CD4-positive, alpha-beta T cell (primary cell): ENCODE measurements at places on chromosomes 16 and 17. TPM values are rescaled to one million over a fixed set of nuclear protein-coding genes. Genes with fewer than 3 reads are reported as not detected.
A peak's percentile ranks its signal among the peaks of the same experiment; 100 is the strongest.

The ITGAL gene
- total RNA-seq = 186 TPM

The DNAAF8 gene
- not detected for total RNA-seq

The OR2C1 gene
- total RNA-seq = not detected

The CACNG5 gene
- not detected for total RNA-seq

The CBLN1 gene
- total RNA-seq = not detected

The FTSJ3 gene
- total RNA-seq = 47.6 TPM

The ADAP2 gene
- total RNA-seq = 1.1 TPM

GRCh38 chr17:34865716-34866115, 95.5 kb downstream of the CCT6B start:
- no peak overlapping the region for H3K4me3 ChIP-seq
- H3K4me1 ChIP-seq = no peaks in the 10 kb centered on the region
- H3K27me3 ChIP-seq = peaks cover 3% of the 10 kb centered on the region
- no peaks in the 10 kb centered on the region for H3K36me3 ChIP-seq

GRCh38 chr16:21713549-21714368, 50.0 kb downstream of the OTOA start:
- H3K4me3 ChIP-seq = no peak overlapping the region
- no peak overlapping the region for H3K27ac ChIP-seq
- H3K4me1 ChIP-seq = no peaks in the 10 kb centered on the region
- no peaks in the 10 kb centered on the region for H3K36me3 ChIP-seq

- H3K36me3 ChIP-seq = no peaks in the 10 kb centered on the region
- no peak for DNase-seq
- no peaks in the 10 kb centered on the region for H3K27me3 ChIP-seq
- H3K27ac ChIP-seq = no peak overlapping the region
- no peaks in the 10 kb centered on the region for H3K4me1 ChIP-seq
These were observed 391.3 kb upstream of the CDH5 start for GRCh38 chr16:65975049-65975708.

DNA sequence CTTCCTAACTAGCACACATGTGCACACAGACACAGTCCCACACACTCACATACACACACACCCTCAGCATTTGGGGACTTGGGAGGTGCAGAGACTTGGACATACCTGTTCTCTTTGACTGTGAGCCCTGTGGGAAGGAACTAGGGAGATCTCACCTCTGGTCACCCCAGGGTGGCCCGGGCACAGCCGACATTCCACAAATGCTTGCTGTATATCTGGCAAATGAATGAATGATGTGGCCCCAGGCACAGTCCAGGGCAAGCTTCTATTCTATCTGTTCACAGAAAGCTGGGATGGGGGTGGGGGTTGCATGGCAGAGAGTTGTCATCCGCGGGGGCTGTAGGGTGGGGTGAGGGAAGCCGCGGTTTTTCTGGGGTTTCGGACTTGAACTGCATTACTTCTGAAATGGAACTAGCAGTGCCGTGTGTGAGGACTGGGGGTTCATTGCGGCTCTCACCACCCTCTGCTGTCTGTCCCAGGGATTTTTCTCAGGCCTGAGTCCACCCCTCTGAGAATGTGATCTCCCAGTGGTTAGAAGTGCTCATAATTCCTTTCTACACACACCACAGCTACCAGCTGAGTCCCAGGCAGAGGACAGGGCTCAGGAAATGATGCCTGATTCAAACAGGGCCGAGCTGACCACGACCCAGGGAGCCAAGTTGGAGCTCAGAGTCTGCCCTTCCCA, 3.3 kb upstream of the RIPOR1 start:
- no peaks in the 10 kb centered on the region for H3K36me3 ChIP-seq
- DNase-seq = no peak
- no peak overlapping the region for H3K4me3 ChIP-seq
- H3K27ac ChIP-seq = no peak overlapping the region
- peaks cover 13% of the 10 kb centered on the region for H3K27me3 ChIP-seq
- peaks cover 32% of the 10 kb centered on the region for H3K4me1 ChIP-seq

DNA sequence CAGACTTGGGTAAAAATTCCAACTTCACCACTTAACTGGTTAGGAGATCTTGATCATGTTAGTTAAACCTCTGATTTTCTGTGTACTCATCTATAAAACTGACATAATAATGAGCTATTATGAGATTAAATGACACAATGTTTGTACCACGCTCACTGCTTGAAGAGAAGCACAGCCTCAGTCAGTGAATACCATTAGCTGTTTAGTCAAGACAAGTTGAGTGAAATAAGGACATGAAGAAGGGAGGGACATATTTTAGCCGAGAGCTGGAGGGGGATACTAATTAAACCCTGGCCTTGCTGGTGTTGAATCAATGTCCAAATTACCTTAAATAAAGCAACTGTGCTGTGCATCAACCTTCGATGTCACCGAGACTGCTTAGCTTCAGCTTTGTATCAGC, 105.1 kb upstream of the TOX3 start:
- no peaks in the 10 kb centered on the region for H3K27me3 ChIP-seq
- H3K36me3 ChIP-seq = no peaks in the 10 kb centered on the region
- no peak for DNase-seq
- H3K27ac ChIP-seq = no peak overlapping the region
- no peaks in the 10 kb centered on the region for H3K4me1 ChIP-seq
- no peak overlapping the region for H3K4me3 ChIP-seq

DNA sequence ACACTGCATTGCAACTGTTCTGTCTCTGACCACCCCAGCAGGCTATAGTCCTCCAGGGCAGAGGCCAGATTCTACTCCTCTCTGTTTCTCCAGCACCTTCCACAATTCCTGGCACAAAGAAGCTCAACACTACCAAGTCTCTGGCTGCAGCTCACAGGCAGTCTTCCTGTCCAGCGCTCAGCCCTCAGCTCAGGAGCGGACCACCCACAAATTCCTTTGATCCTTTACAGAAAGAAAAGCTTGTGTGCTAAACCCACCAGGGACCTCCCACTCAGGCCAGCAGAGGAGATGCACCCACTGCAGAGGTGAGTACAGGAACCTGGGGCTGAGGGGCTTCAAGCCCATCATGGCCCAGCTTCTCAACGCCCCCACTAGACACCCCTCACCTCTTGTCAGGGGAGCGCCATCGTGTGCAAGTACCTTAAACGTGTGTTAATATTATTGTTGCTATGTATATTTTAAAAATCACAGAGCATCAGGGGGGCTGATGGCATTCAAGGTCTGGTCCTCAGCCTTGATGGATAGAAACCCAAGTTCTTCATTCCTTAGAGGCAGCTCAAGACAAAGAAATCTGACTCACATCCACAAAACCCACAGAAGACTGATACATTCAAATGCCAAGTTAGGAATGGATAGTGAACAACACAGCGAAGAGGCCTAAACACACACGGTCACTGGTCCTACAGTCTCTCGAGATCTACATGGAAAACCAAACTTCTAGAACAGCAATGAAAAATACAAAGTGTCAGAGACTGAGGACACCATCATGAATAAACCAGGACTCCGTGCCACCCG, 8.4 kb downstream of the HSDL1 start:
- H3K4me1 ChIP-seq = peaks cover 4% of the 10 kb centered on the region
- H3K27me3 ChIP-seq = no peaks in the 10 kb centered on the region
- H3K27ac ChIP-seq = no peak overlapping the region

DNA sequence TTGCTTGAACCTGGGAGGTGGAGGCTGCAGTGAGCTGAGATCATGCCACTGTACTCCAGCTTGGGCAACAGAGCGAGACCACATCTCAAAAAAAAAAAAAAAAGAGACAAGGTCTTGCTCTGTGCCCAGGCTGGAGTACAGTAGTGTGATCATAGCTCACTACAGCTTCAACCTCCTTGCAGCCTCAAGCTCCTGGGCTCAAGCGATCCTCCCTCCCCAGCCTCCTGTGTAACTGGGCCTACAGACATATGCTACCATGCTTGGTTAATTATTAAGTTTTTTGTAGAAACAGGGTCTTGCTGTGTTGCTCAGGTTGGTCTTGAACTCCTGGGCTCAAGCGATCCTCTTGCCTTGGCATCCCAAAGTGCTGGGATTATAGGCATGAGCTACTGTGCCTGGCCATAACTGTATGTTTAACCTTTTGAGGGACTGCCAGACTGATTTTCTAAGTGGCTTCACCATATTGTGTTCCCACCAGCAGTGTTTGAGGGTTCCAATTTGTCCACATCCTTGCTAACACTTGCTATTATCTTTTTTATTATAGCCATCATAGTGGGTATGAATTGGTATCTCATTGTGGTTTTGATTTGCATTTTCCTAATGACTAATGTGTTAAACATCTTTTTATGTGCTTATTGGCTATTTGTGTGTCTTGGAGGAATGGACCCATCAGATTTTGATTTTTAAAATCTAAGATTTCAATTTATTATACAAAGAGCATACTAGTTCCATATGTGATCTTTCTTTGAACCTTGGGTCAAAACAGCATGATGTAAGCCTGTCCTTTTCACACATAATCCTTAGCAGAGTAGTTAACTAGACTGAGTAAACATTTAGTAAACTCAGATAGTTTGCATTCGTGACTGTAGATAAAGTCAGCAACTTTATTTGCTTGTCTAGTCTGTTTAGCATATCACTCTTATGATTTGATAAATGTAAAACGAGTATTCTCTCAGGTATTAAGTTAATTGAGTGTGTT, 38.1 kb upstream of the KPNB1 start:
- no peak for DNase-seq
- H3K36me3 ChIP-seq = peaks cover 45% of the 10 kb centered on the region
- H3K27me3 ChIP-seq = no peaks in the 10 kb centered on the region
- no peak overlapping the region for H3K4me3 ChIP-seq
- H3K27ac ChIP-seq = no peak overlapping the region

GRCh38 chr16:15572329-15573001, 70.5 kb downstream of the MARF1 start:
- no peak overlapping the region for H3K4me3 ChIP-seq
- no peak for DNase-seq
- no peaks in the 10 kb centered on the region for H3K36me3 ChIP-seq
- no peaks in the 10 kb centered on the region for H3K27me3 ChIP-seq
- no peak overlapping the region for H3K27ac ChIP-seq

DNA sequence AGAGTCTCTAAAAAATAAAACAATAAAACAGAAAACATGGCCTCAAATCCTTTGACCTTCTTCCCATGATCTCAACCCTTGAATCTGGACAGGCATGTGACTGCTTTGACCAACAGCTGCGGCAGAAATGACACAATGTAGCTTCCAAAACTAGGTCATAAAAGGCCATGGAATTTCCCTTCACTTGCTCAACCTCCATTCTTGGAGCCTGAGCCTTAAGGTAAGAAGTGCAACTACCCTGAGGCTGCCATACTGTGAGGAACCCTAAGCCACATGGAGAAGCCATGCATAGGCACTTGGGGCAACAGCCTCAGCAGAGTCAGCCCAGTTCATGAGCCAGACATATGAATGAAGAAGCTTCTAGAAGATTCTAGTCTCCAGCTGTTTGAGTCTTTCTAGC, 75.7 kb upstream of the BRD7 start:
- no peaks in the 10 kb centered on the region for H3K36me3 ChIP-seq
- no peaks in the 10 kb centered on the region for H3K4me1 ChIP-seq
- no peak for DNase-seq

GRCh38 chr16:30567160-30567990, 4.1 kb downstream of the ZNF688 start:
- H3K36me3 ChIP-seq = peaks cover 8% of the 10 kb centered on the region
- H3K4me3 ChIP-seq = no peak overlapping the region
- DNase-seq = peak; percentile 30
- H3K4me1 ChIP-seq = peaks cover 55% of the 10 kb centered on the region

- DNase-seq = no peak
- no peaks in the 10 kb centered on the region for H3K27me3 ChIP-seq
- H3K4me1 ChIP-seq = peaks cover 18% of the 10 kb centered on the region
- H3K36me3 ChIP-seq = no peaks in the 10 kb centered on the region
- no peak overlapping the region for H3K4me3 ChIP-seq
These were observed 2.9 kb upstream of the TMEM231 start for GRCh38 chr16:75558846-75559401.

DNA sequence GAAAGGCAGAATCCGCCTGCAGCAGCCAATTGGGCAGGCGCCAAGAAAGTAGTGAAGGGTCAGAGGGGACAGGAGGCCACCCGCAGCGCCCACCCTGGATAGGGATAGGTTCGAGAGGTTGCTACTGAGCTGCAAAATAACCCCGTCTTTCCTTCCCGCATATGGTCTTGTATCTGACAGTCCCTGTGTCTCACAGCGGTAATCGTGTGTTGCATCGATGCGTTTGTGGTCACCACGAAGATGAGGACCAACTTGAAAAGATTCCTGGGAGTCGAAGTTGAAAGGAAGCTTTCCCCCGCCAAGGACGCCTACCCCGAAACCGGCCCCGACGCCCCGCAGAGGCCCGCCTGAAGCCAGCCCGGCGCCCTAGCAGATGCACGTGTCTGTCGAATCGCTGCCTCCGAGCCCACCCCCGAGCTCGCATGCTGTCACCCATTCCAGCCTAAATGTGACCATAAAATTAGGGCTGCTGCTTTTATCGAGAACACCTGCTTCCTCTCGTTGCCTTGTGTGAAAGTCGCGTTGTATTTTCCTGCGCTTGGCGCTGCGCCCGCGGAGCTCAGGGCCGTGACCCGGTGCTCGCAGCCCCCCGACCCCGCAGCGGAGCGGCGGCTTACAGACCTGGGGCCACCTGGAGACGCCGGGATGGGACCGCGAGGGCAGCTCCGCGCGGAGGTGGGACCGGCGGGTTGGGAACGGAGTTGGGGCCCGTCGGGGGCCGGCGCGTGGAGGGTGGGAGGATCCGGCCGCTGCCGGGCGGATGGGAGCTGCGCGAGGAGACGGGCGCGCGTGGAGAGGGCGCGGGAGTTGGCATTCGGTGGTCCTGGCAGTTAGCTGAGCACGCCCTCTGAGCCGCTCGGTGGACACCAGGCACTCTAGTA, at the start of gene CMTM2:
TSS of gene CMTM2 (plus strand) at position 813 of the 881 bp plus-strand sequence. CDS start 145 bp downstream, outside the sequence.
- peaks cover 15% of the 10 kb centered on the region for H3K4me1 ChIP-seq
- DNase-seq = no peak

- peak overlapping the region; percentile 38 for H3K4me3 ChIP-seq
- H3K36me3 ChIP-seq = peaks cover 2% of the 10 kb centered on the region
- peaks cover 69% of the 10 kb centered on the region for H3K4me1 ChIP-seq
- H3K27ac ChIP-seq = peak overlapping the region; percentile 98
- peak; percentile 77 for DNase-seq
- no peaks in the 10 kb centered on the region for H3K27me3 ChIP-seq
These were observed 1.6 kb upstream of the N4BP1 start for GRCh38 chr16:48611329-48612137.

DNA sequence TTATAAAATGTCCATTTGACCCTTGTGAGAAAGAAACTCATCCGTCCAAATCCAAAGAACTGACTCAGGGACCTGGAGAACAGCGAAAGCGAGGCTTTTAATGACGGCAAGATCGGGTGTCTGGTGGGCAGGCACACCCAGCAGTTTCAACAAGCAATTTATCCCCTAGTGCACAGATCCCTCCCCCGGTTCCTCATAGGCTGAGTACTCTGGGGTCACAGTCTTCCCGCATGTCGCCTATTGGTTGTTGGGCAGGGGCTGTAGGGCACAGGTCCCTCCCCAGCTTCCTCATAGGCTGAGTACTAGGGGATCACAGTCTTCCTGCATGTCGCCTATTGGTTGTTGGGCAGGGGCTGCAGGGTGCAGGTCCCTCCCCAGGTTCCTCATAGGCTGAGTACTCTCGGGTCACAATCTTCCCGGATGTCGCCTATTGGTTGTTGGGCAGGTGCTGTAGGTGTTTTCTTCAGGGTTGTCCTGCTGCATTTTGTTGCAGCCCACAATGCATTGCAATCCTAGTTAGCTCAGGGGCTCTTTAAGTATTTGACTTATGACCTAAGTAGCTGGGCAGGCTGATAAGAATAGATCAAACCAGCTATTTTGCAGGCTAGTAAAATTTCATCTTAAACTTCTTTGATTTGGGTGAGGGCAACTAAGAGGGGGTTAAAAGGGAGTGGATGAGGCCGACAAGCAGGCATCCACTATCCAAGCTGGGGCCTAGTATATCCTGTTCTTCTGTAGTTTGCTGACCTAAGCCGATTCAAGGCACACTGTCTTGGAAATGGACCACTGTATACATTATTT, 3.6 kb upstream of the UTS2R start:
- no peaks in the 10 kb centered on the region for H3K36me3 ChIP-seq
- peaks cover 22% of the 10 kb centered on the region for H3K4me1 ChIP-seq
- no peak overlapping the region for H3K27ac ChIP-seq
- DNase-seq = no peak
